Fibroblast of upper back skin (primary cell): ENCODE measurements at places on chromosomes 5 and 9.
A peak's percentile ranks its signal among the peaks of the same experiment; 100 is the strongest.

DNA sequence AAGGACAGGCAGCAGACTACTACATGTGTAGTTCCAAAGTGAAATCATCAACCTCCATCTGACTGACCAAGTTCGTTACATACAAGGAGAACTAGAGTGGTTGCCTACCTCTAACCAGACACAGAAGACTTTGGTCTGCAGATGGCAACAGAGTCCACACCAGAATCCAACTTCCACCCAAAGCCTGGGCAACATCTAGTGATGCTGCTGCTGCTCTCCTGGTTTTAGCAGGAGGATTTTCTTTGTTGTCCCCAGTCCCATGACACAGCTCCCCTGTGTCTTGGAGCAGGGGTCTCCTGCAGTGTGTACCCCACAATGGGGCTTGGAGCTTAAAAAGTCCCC lies 46.4 kb upstream of the APC start:
- no peak for DNase-seq

GRCh38 chr9:99485459-99485858 lies 263.4 kb downstream of the SEC61B start:
- peak; percentile 87 for DNase-seq

GRCh38 chr5:158013939-158014338 lies 155.0 kb upstream of the CLINT1 start:
- peak; percentile 85 for DNase-seq

- DNase-seq = no peak
Measured at GRCh38 chr9:132969783-132970182, 8.7 kb upstream of the GFI1B start.

DNA sequence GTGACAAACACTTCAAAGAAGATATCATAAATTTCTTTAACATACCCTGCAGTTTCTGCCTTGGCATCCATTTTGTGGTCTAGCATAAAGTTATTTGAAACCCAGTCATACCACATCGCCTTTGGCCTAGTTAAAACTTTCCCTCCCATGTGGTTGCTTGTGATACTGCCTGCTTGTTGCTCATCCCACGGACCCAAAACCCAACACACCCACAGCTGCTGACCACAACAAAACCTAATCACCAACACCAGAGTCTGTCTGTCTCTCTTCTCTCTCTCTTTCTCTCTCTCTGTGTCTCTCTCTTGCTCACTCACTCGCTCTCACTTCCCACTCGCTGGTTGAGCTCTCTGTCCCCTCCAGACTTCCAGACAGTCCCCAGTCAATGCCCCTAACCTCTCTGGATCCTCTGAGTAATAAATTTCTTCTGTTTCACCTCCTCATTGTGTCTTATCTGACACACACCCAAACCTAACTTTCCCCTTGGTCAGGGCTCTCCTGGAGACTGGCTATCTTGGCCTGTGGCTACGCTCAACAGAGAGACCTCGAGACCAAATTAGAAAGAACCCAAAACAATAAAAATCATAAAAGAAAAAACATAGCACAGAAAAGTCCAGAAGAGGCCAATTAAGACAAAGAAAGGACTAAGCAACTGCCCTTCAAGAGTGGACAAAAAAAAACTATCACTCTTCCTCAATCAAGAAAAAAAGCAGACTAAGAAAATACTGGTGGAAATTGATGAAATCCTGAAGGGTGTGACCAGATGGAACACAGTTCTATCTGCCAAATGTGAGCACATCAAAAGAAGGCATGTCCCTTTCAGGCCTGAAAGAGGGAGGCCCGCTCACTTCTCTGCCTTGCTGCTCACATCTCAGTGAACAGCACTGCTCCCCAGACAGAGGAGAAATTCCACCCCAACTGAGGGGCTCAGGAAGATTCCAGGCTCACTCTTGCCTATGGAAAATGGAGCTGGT lies 41.5 kb downstream of the TTLL11 start:
- DNase-seq = peak; percentile 81

GRCh38 chr5:149636191-149636860 lies 55.0 kb downstream of the ARHGEF37 start:
- no peak for DNase-seq

- DNase-seq = peak; percentile 93
Measured at GRCh38 chr9:99752417-99753109, 69.1 kb upstream of the NR4A3 start.

GRCh38 chr9:95188459-95188858 lies 129.1 kb downstream of the FANCC start:
- DNase-seq = no peak

- DNase-seq = no peak
Measured at GRCh38 chr9:136773386-136774044, 9.2 kb upstream of the LCN15 start.

DNA sequence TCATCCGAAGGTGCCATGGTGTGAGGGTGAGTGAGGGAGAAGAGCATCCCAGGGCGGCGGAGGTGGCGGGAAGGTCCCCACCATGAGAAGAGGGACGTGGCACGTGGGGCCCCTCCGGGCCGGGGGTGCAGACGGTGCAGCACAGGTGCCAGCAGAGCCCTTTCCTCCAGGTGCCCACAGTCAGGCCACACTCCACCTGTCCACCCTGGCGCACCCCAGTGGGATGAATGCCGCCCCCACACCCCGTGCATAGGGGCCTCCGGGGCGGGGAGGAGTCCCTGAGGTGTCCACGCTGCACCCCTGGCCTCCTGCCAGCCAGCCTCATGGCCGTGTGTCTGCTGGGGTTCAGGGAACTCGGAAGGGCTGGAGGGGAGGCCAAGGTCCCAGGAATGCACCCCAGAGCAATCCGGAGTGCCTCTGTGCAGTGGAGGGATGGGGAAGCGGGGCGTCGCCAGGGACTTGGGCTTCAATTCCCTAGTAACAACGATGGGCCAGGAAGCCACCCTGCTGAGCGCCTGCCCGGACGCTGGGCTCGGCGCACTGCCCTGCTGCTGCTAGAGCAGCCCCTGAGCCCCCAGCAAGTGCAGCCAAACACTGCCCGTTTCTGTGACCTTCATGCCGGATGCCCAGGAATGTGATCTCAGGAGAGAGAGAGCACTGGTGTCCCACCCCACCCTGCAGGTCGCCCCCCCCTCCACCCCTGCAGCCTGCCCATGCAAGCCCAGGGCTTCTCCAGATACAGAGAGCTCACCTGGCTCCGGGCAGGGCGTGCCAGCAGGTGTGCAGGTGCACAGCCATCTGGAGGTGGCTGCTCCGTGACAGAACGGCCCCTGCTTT lies 8.8 kb upstream of the NACC2 start:
- DNase-seq = no peak
